ENCODE measurements at places on chromosomes 7 and 10.

DNA sequence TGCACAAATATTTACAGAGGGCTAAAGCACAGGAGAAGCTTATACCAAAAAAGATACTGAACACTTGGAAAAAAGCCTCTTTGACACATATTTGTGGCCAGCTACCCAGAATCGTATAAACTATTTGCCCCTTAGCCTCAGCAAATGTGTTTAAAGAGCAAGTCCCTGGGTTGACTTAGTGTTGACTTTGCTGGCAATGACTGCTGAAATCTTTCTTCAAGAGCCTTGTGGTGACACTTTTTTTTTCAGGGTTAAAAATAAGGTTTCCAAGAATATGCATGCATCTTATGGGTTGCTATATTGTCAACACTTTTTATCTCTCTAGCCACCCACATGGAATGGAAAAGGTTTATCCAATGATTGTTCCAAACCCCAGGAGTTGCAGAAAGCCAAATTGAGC is 14.9 kb upstream of the PLEKHS1 start:
- no peak for DNase-seq

GRCh38 chr7:51261950-51262795 is 54.4 kb downstream of the COBL start:
- DNase-seq = no peak

GRCh38 chr7:41190581-41190980 is 512.3 kb downstream of the INHBA start:
- no peak for DNase-seq

DNA sequence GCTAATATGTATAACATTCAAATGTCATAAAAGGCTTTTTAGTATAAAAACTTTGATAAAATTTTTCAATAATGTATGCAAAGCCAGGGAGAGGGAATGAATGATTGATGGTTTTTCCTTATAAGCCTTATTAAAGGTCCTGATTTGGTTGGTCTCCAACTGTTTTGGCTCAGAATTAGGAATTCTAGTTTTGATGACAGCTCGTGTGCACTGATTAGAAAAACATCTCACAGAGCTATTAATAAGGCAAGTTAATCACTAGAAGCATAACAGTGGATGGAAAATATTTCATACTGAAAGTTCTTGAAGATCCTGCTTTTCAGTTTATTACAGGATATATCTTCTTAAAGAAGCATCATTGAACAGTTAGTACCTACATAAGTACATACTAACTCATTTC is 114.9 kb upstream of the NOBOX start:
- no peak for DNase-seq

GRCh38 chr7:3028758-3029093 is 14.9 kb downstream of the CARD11 start:
- no peak for DNase-seq

- no peak for DNase-seq
Observed at GRCh38 chr7:115924411-115924810, 106.2 kb downstream of the TFEC start.

DNA sequence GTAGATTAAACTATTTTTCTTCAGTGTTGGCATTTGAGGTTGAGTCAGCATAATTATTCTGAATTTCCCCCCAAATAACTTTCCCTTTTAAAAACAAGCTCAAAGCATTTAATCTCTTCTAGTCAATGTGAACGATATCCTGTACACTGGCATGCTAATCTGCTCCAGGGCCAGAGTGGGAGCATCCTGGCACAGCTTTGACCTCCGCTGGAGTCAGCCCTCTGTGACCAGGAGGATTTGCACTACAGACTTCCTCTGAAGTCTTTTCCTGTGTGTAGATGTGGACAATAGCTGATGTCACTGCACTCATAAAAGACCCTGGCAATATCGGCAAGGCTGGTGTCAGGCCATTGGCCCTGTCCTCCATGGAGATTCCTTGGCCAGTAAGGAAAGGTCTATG is 340.2 kb downstream of the CDC14C start:
- DNase-seq = no peak

- DNase-seq = no peak
Observed at GRCh38 chr7:29574659-29575058, 11.0 kb downstream of the PRR15 start.

- DNase-seq = no peak
Observed at GRCh38 chr10:71284544-71285179, 34.4 kb upstream of the SLC29A3 start.

- DNase-seq = no peak
Observed at GRCh38 chr7:97313900-97314299, 196.4 kb downstream of the SDHAF3 start.

GRCh38 chr10:14233566-14233965 is 97.2 kb downstream of the FRMD4A start:
- no peak for DNase-seq

GRCh38 chr10:15483215-15484075 is 112.4 kb upstream of the FAM171A1 start:
- no peak for DNase-seq

GRCh38 chr10:102657984-102658724 is 13.9 kb downstream of the TRIM8 start:
- DNase-seq = no peak

DNA sequence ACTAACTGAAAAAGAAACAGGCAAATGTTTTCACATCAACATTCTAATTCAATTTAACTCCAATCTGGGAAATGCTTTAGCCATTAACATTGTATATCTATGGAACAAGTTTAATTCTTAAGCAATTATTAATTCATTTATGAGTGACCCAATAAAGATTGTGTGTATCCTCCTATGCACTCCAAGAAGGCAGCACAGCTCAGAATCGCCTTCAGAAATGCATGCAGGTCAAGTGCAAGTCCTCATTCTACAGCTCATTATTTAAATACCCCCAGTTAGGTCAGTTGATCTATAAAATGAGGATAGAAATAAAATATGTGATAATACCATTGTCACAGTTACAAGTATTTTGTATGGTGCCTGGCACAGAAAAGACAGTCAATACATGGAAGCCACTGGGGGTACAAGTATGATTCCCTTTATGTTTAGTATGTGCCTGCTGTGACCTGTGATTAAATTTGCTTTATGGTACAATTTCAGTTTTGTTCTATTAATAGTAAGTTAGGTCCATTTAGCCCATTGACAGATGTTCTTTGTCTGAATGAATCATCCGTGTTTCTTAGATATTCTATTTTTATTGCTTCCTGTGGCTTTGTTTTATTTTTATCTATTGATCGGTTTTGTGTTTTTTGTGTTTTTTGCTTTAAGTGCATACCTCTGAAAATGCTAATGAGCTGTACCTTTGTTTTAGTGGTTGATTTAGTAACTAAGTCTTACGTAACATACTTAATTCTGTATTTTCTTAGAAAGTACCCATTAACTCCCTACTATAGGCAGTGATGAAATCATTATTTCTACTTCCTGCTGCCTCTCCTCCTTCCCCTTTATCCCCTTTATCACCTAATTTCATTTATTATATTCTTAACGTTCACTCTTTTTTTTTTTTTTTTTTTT is 42.8 kb downstream of the CPXM2 start:
- no peak for DNase-seq
